Left ventricle myocardium inferior (tissue), 1 donor: ENCODE measurements at places on chromosomes 3 and 15.

DNA sequence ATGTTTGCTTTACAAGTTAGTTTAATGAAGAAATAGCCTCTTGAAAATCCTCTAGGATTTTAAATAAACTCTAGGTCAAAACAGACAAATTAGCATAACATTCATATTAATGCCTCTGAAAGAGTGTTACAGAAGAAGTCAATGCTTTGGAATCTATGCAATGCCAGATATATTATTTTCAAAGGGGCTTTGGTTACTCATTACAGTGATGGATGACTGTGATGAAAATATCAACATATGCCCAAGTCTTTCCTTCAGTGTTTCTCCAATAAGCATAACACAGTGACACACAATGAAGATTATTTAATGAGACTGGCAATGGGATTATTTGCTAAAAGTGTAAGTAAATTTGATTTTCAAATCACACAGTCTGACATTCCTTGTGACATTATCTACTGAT, 1247.2 kb downstream of the ROBO2 start:
- no peak for DNase-seq

DNA sequence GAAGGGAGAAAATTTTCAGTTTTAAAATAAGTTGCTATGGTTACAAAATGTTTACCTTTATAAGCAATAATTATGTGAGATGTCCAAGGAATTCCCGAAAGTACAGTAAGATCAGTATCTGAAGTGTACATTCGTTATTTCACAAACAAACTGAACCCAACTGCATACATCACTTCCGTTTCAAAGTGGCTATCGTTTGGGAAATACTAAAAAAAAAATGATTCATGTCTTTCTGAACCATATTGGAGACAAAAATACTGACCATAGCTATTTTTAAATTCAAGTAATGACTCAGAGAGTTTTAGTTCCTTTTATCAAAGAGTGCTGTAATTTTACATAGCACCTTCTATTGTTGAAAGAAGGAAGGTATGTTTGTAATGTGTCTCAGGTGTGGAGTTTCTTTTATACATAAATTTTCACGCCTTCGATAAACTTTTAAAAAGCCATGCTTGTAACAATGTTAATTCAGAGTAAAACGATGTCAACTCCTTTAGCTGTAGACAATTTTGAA, 8.0 kb upstream of the ANKRD28 start:
- DNase-seq: no peak

DNA sequence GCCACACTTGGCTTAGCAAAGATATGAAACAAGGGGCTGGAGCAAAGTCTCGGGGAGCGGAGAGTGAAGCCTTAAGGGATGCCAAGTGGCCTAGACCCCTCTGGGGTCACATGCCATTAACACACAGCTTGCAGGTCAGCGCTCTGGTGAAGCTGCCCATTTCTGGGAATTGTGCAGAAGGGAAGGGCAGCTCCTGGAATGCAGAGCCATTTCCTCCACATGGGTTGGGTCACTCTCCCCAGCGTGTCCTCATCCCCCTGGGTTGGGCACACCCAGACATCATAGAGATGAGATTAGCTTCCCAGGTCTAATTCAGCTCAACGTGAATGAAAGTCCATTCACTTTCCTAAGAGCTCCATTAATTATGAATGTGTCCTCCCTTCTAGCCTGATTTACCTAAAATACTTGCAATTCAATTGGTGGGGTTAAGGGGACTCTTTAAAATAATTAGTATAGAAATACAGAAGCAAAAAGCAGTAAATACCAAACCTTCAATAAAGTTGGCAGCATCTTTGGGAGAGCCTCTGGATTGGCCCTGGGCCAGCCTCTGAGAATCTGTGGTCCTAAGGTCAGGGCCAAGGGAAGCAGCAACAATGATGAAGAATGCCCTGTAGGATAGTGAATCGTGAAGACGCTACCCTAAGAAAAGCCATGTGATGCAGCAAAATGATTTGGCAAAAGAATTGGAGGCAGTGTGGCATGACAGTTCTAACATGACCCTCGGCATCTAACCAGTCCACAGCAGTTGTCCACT, 17.8 kb downstream of the MRAS start:
- DNase-seq: no peak

DNA sequence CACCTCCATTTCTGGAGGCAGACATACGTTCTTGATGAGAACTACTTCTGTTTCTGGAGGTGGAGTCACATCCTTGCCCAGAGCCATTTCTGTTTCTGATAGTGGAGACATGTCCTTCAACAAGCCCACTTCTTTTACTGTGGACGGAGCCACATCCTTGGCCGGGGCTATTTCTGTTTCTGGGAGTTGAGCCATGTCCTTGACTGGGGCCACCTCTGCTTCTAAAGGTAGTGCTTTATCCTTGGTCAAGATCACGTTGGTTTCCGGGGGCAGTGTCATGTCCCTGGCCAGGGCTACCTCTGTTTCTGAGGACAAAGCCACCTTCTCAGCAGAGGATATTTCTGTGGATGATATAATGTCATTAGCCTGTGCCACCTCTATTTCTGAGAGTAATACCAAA, 100.0 kb downstream of the MAP4 start:
- peak; percentile 29 for DNase-seq

DNA sequence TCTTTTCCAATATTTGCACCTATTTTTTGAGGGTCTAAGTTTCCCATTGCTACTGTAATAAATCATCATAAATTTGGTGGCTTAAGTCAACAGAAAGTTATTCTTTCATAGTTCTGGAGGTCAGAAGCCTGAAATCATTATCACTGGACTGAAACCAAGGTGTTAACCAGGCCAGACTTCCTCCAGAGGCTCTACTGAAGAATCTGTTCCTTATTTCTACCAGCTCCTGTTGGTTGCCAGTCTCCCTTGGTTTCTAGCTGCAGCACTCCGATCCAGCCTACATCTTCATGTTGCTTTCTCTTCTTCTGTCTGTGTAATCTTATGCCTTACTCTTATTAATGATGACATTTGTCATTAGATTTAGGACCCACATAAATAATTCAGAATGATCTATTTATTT, 22.0 kb upstream of the ARPP21 start:
- no peak for DNase-seq

- no peak for DNase-seq
Observed at GRCh38 chr15:44319385-44319784, 30.9 kb downstream of the GOLM2 start.

DNA sequence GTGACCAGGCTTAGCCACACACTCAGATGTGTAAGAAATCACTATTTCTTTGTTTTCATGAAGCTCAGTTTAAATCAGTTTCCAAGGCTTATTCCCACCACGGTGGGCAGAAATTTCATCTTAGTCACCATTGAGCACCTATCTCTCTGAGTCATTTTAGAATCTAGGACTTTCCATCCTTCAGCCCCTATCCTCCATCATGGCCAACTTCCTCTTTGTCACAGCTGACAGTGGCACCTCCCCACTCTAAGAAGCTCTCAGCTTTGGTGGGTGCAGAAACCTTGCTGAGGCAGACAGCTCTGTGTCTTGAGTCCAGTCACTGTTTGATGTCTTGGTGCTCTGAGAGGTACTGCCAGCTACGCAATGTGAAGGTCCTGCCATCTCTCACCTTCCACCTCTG, 32.9 kb downstream of the SNTN start:
- DNase-seq: no peak

DNA sequence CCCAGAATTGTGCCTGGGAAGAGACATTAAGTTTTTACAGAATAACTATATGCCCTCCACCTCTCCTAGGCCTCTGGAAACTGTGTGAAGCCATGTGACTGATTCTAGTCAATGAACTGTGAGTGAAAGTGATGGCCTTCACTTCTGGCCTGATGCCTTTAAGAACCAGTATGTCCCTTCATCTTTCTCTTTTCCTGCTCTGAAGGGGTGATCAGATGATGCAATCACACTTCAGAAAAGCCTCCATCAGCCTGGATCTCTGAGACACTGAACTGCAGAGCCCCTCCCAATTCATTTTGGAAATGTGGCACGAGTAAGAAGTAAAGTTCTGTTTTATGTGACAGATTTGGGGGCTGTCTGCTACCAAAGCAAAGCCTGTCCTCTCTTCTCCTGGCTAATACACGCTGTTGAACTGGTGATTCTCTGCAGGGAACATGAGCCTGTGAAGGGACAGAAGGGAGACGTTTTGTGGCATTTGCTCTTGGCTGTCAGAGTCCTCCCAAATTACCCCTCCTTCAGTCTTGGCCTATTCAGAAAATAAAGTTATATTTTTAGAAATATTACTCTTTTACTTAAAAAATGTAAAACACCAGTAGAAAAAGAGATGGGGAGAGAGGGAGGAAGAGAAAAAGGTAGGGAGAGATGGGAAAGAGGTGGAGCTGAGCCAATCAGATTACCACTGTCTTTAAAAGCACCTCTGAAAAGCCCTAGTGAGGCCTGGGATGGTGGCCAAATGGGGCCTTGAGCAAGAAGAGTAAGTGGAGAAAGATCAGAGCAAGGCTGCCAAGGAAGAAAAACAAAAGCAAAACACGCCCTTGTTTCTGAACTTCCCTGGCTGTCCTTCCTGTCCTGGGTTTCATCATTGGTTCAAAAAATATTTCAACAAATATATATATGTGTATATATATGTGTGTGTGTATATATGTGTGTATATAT, 40.9 kb upstream of the RYK start:
- DNase-seq: peak; percentile 74

- DNase-seq: no peak
Observed at GRCh38 chr3:45109771-45110508, 36.2 kb downstream of the CDCP1 start.

DNA sequence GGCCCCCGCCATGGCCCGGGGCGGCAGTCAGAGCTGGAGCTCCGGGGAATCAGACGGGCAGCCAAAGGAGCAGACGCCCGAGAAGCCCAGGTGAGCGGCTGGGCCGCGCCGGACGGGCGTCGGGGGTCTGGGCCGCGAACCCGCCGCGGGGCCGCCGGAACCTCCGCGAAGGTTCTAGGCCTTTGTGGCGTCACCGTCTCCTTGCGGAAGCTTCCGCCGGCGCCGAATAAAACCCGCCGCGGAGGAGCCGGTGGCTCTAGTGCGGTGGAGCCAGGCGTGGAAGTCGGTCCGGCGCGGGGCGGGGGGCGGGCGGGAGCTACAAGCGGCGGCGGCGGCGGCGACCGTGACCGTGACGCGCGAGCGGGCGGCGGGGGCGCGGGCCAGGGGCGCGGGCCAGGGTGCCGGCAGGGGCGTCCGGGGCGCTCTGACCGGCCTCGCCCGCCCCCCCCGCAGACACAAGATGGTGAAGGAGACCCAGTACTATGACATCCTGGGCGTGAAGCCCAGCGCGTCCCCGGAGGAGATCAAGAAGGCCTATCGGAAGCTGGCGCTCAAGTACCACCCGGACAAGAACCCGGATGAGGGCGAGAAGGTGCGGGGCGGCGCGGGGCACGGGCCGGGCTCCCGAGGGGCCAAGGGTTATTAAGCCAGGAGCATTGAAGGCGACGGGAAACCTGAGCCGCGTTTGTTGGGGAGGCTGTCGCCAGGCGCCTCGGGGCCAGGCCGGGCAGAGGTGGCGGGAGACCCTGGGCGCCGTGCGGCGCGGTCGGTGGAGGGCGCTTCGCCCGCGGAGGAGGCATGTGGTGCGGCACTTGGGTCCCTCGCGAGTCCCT, at the start of gene DNAJA4:
TSS of gene DNAJA4 (plus strand) at position 259 of the 833 bp plus-strand sequence. CDS start at position 461, 202 bp downstream.
- peak; percentile 69 for DNase-seq

GRCh38 chr3:54065140-54065539, 57.2 kb upstream of the CACNA2D3 start:
- DNase-seq: no peak

DNA sequence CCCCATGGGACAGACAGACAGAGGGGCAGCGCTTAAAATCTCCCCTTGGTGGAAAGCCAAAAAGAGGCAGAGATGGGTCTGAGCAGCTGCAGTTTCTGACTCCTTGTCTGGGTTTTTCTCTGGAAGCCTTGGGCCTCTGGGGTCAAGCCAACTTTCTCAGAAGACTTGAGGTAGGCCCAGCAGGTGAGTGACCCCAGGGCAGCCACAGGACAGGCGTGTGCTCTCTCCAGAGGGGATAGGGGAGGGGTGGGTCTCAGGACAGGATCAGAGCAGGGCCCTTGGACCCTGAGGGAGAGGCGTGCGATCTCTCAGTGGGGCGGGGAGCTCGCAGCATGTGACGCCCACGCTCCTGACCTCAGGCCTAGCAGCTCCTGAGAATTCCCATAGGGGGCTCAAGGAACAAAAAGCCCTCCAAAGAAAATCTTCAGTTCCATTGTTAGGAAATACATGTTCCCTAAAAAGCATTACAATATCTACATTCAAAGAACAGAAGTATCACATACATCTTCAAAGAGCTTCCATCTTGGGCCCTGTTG, 34.6 kb upstream of the DUSP7 start:
- peak; percentile 10 for DNase-seq
